Mucosa of gallbladder (tissue), 1 donor: ENCODE measurements at places on chromosomes 3 and 15. TPM values are rescaled to one million over a fixed set of nuclear protein-coding genes. Genes with fewer than 3 reads are reported as not detected.
A peak's percentile ranks its signal among the peaks of the same experiment; 100 is the strongest.

GRCh38 chr15:42253300-42253699 lies 19.7 kb upstream of the GANC start:
- DNase-seq: no peak

The RASGRF1 gene
- 0.32 TPM for total RNA-seq

DNA sequence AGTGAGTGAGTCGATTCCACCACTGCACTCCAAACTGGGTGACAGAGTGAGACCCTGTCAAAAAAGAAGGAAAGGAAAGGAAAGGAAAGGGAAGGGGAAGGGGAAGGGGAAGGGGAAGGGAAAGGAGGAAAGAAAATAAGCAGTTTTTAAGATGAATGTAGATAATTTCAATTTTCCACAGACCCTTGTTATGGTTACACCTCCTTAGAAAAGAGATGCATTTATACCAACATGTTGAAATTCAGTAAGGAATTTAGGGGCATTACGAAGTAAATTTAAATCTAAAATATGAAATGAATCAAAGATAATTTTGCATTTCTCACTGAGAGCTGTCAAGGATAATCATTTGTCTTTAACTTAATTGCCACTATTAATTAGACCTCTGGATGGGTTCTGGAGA lies 146.5 kb upstream of the TMC3 start:
- no peak for DNase-seq

DNA sequence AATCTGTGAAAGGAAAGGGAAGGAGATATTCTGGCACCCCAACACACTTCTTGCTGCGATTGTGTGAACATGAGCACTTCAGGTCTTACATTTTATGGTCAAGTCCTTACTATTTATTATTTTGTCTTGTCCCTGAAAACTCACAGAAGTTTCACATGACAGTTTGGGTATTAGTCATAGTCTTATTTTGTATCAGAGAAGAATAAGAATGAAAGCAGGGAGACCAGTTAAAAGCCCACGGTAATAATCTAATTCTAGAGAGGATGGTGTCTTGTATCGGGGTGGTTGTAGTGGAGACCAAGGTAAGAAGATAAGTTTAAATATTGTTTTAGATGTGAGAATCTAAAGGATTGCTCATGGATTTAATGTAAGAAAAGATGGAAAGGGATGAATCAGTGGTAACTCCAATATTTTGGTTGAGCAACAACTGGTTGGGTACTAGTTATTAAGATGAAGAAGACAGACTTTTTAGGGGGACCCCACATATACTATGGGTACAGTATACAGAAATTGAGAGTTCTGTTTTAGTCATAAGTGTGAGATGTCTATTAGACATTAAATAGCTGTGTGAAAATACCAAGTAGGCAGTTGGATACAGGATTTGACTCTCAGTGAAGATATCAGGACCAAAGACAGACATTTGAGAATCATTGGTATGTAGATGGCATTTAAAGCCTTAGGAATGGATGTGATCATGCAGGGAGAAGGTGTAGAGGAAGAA lies 227.6 kb downstream of the MFSD1 start:
- no peak for DNase-seq

GRCh38 chr15:28255965-28256364 lies 66.0 kb downstream of the HERC2 start:
- no peak for DNase-seq

The CP gene
- total RNA-seq: 2.0 TPM

DNA sequence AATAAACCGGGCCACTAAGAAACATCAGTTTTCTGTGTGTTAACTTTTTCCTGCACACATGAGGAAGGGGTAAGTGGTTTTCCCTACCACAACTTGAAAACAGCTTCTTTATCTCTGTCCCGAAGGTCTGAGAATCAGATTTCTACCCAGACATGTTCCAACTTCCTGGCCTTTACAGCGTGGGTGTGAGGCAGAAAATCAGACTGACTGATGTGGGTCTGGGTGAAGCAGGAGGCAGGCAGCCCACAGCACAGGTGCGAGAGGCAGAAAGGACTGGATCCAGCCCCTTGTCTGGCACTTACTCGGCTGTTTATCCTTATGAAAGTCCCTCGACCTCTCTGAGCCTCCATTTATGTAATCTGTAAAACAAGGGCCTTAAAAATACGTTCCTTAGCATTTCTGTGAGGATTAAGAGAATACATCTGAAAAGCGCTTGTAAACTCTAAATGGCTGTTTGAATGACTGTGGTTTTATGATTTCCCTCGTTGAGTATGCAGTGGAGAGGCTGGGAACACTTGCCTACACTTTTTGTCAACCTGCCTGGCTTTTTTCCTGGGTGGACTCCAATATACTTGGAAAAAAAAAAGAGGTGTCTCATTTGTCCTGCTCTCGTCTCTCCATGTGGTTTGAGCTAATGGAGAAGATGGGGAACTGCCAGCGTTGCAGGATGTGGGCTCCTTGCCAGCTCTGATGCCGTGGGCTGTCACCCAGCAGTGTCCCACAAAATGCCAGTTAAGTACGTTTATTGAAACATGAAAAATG lies 3.1 kb downstream of the AGBL1 start:
- no peak for DNase-seq

The DCBLD2 gene
- 23.2 TPM for total RNA-seq

The GBE1 gene
- 17.2 TPM for total RNA-seq

The MUSTN1 gene
- 4.7 TPM for total RNA-seq

GRCh38 chr3:48402281-48402732 lies 27.6 kb downstream of the PLXNB1 start:
- DNase-seq: peak; percentile 76

The PARP15 gene
- total RNA-seq: 2.3 TPM

DNA sequence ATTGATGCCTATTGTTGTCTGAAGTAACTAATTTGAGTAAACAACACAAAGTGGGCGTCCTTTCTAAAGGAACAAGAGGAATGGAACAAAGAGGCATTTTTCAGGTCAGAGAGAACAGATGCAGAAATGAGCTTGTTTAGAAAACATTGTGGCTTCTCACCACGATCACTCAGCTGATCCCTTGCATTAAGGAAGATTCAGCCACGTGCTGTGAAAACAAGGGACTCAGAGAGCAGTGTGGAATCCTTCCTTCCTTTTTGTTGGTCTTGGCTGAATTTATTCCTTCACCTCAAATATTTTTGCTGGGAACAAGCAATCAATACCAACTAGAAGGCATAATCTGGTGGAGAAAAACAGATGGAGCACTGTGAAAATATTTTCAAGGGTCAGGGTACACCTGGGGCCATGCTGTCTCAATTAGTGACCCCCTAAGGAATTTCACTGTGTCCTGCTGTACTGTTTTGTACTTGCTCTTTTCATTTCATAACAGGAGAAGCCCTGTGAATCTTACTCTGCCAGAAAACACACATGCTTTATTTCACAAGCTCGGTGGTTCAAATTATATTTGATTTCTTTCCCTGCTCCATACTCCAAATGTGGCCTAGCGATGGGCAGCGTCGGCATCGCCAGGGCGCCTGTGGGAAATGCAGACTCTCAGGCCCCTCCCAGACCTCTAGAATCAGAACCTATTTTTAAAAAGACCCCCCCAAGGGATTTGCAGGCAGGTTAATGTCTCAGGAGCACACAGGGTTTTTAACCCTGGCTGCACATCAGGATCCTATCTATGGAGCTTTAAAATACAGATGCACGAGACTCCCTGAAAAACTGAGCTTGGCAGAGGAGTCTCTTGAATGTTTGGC lies 11.6 kb upstream of the SLC6A20 start:
- DNase-seq: no peak

- DNase-seq: peak; percentile 58
Observed at GRCh38 chr3:43378066-43378935, 92.0 kb downstream of the SNRK start.

DNA sequence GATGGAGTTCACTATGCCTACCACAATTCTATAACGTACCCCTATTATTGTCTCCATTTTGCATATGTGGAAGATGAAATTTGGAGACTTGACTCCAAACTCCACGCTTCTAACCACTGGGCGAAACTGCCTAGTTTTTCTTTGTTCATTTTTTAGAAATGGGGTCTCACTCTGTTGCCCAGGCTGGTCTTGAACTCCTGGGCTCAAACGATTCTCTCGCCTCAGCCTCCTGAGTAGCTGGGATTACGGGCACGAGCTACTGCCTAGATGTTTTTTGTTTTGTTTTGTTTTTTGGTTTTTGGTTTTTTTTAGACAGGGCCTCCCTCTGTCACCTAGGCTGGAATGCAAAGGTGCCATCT lies 584 bp upstream of the RPL32 start:
- DNase-seq: no peak

- DNase-seq: no peak
Observed at GRCh38 chr3:172553526-172554252, 30.5 kb upstream of the TNFSF10 start.

The NTRK3 gene
- 1.6 TPM for total RNA-seq

The GOLGA8J gene
- not detected for total RNA-seq

The FNDC3B gene
- 103 TPM for total RNA-seq

DNA sequence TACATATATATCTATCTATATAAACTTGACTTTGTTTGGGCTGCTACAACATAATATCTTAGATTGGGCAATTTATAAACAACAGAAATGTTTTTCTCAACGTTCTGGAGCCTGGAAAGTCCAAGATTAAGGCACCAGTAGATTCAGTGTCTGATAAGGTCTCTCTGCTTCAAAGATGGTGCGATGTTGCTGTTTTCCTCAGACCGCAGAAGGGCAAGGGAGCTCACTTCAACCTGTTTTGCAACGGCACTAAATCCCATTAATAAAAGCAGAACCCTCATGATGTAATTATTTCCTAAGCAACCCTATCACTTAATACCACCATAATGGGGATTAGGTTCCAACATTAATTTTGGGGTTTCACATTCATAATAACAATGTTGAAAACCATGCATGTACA lies 1134.8 kb downstream of the NSUN3 start:
- no peak for DNase-seq

The EFCAB12 gene
- total RNA-seq: 4.9 TPM

DNA sequence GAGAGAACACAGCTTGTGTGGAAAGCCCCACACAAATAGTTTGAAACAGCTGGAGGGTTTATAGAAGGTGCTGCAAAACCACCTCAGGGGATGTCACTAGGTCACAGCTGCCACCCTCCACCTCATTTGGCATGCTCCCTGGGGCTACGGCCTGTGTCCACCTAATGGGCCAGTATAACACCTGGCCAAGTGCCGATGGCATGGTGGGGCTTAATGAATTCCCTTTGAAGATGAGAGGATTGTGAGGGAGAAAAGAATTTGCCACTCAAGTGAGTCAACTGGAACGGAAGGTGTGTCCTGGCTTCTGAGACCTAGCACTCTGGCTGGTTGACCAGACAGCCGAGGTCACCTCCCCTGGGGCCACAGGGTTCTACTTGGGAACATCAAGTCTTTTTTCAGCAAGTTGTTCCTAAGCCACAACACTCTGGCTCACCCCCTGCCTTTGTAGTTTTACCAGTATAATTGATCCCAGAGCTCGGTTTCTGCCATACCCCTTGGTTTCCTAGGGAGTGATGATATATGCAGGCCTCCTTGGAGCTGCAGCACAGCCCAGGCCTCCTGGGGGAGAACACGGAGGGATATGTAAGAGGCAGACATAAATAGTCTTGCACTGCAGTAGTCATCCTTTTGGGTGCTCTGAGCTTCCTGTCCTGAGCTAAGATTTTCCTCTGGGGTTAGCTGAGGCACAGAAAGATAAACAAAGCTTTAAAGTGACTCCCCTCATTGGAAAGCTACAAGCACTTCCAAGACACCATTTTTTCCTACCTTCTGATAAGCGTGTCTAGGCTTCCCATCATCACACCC lies 178.2 kb upstream of the LPP start:
- DNase-seq: no peak

The SI gene
- 0.03 TPM for total RNA-seq

DNA sequence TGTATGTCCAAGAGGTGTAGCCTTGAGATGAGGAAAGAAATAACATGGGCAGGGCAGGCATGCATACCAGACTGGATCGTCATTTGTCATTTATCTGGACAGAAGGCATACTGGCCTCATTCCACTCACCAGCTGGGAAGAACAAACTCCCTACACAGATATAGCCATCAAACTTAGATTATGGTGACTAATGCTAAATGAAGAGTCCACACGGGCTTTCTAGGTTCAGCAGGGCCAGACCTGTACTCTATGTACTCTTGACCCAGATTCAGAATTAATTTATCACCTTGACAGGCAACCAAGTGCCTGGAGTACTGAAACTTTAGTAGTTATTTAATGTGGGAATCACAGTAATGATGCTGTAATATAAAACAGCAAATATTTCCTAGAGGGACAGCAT lies 164.3 kb upstream of the IL12A start:
- peak; percentile 32 for DNase-seq

GRCh38 chr3:119647843-119648575 lies 12.4 kb downstream of the POPDC2 start:
- no peak for DNase-seq

DNA sequence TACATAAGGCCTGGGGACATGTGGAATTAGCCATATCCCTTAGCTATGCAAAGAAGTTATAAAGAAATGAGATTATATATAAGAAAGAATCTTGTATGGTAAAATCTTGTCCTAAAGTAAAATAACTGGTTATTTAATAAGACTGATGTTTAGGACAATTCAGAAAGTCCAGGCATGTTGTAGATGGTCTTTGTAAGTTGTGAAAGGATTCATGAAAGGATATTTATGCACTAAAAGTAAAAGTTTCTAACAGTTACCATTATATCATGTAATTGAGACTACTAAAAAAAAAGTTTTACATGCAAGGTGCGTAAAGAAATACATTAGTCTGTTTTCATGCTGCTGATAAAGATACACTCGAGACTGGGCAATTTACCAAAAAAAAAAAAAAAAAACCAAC lies 146.3 kb downstream of the FMN1 start:
- no peak for DNase-seq

The LDHAL6B gene
- not detected for total RNA-seq

The LYZL4 gene
- total RNA-seq: 0.32 TPM

GRCh38 chr3:194306771-194307640 lies 44.1 kb downstream of the CPN2 start:
- DNase-seq: no peak

- DNase-seq: no peak
Observed at GRCh38 chr3:105785803-105786202, 83.0 kb downstream of the CBLB start.

DNA sequence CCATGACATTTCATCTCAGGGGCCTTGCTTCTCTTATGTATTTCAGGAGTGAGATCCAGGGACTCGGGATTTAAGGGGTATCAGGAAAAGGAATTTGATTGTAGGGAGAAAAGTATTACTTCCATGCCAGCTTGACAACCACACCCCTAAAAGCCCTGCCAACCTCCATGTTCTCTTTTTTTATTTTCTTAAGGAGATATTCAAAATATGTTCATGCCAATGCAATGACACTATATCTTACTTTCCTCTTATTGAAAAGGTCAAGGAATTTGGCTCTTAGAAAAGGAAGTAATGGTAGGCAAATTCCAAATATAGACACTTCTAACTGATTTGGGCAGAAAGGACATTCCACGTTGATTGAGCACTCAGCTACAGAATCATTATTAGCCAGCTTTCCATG lies 407.5 kb upstream of the NECTIN3 start:
- DNase-seq: no peak

The PP2D1 gene
- total RNA-seq: not detected

DNA sequence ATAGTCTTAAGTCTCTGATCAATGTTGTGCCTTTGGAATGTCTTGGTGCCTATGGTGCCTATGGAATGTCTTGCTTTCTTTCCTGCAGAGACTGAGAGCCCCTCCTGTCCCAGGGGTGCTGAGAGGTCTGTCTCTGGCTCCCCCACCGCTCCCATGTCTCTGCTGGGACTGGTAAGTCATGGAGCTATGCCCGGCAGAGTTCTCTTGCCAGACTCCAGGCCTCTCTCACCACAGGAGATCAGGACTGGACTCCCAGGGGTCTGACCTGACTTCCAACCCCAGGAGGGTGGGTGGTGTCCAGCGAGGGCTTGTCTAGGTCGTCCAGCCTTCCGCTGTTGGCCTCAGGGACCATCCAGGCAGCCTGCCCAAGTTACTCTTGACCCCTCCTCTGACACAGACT lies 14.0 kb upstream of the CYP11A1 start:
- no peak for DNase-seq

The SEC62 gene
- total RNA-seq: 135 TPM

The SMCO1 gene
- not detected for total RNA-seq
